Dermis microvascular lymphatic vessel endothelial cell (primary cell): ENCODE measurements at places on chromosomes 3 and 15.

DNA sequence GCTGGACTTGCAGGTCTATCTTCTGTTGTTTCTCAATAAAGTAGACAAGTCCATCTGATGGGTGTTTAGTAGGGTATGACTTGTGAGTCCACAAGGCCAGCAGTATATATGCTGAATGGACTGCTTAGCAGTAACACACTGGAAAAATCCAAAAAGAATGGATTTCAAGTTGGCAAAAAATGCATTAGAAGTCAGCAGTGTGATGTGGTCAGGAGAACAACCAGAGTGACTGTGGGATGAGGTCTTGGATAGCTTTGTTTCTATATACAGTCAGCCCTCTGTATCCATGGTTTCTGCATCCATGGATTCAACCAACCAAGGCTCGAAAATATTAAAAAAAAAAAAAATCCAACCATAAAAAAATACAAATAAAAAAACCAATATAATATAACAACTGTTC, 55.8 kb downstream of the LPP start:
- no peak for DNase-seq

GRCh38 chr15:98282656-98283332, 322.3 kb downstream of the ARRDC4 start:
- DNase-seq: no peak

DNA sequence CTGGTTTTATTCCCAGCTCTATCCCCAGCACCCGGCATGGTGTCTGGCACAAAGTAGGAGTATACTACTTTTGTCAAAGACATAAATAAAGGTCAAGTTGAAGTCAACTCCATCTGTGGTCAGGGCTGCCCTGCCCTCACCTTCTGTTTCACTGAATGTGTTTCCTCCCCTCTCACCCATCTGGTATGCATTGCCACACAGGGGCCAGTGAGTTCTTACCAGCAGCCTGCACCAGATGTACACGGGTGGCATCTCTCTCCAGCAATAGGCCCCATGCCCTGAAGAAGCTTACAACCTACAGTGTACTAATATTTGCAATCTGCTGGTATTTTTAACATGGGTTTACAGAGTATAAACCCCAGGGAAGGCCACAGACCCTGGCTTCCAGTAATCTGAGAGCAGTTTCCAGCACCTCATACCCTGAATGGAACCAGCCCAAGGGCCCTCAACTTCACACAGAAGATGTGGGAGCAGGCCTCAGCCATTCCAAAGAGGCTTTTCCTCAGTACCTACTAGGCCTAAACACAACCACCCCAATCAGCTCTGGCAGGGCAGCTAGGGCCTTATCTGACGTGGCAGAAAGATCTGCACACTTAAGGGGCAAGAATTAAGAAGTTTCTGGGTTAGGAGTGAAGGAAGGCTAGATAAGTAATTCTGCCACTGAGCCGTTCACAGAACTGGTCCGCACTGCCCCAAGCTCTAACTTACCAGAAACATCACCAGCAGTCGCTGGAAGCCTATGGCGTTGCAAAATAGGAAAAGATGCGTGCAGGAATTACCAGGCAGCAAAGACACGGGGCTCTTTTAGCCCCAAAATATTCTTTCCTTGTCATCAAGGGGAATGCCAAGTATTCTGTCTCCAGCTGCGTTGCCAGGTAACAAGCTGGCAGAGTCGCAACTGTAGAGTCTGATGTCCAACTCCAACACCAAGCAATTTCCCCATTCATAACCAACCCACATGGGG, 2.1 kb downstream of the IDH2 start:
- no peak for DNase-seq

- DNase-seq: no peak
Measured at GRCh38 chr3:154842536-154842935, 237.6 kb upstream of the MME start.

DNA sequence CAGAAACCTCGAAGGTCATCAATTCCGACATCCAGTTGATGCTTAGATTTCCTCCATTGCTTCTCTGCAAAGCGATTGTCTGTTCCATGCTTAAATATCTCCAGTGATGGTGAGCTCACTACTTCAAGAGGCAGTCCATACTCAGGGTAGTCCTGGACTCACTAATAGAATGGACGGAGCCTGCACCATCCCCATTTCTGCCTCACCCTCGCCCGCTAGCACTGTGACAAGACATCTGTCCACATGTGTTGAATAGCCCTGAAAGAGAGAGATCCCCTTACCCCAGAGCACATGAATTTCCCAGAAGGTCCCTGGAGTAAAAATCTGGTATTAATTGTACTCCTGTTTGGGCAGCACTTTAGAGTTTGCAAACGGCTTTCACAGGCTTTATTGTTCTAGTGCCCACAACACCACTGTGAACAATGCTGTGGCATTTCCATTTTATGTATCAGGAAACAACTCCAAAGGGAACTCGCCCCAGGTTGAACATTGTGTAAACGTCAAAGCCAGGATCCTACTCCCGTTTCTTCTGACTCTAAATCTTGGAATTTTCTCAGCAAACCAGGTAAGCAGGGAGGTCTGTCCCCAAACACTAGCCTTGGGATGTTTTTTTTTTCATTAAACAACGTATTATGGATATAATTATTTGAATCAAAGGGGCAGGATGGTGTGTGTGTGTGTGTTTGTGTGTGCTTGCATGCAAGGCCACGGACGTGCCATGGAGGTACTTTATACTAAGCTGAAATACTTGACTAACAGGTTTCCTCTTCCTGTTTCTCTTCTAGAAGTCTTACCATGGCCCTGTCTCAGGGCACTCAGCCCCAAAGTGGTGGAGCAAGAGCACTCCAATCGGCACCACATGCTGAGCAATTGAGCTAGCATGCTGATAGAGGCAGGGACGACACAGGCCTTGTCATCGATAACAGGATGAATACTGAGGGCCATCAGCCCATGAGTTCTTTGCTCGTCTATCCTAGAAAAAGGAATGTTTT, 198.3 kb downstream of the OPA1 start:
- DNase-seq: no peak

GRCh38 chr15:68126396-68126795, 72.3 kb downstream of the PIAS1 start:
- DNase-seq: no peak

DNA sequence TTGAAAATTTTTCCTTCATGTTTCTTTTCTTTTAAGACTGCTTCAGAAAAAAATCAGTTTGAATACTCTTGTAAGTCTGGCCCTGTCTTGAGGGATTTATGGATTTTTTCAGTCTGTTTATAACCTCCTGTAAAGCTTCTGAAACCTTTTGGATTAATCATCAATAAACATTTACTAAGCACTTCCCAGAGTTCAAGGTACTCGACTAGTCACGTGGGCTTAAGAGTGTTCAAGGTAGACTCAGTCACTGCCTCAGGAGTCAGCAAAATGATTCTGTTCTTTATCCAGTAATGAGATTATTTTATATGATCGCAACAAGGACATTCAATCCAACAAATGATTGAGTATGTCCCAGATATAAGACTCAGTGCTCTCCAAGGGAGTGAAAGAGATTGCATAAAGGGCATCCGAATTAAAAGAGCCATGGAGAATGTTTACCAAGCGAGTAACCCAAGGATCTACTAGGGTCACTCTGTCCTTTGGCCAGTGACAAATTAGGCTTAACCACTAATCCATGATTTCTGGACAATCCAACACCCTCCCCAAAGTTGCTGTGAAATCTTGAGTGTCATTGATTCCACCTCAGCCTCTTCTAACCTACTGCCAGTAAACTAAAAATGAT, 726.6 kb upstream of the NAALADL2 start:
- no peak for DNase-seq

- DNase-seq: no peak
Measured at GRCh38 chr15:88303395-88303794, 46.9 kb upstream of the NTRK3 start.

GRCh38 chr3:38354588-38355330, 8.2 kb downstream of the XYLB start:
- DNase-seq: no peak

DNA sequence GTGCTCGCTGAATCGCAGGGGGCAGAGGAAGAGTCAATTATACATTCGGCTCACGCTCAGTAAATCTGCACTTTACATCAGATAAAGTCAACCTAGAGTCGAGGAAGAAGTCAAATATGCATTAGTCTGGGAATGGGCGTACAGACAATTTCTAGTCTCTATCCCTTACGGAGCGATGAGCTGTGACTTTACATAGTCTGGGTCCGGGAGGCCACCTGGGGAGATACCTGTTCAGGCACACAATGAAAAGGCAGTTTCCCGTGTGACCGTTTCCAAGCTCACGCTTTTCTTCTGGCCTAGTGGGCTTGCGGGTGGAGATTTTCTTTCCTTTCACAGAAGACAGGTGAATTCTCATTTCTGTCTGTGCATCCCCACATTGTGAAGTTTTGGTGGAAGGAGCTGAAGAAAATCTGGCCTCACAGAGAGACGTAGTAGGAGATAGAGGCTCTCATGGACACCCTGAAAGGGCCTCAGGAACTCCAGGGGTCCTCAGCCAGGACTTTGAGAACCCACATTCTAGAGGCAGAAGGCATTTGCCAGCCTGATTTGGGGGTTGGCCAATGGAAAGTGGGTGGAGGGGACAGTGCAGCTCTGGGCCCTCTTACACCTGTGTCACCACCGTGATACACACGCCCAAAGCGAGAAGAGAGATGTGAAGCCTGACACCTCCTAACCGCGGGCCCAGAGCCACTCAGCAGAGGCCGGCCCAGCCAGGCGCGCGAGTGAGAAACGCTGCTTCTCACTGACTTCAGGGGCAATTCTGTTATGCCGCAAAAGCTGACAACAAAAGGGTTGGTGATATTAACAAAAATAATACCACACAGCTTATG, 10.7 kb upstream of the OCA2 start:
- no peak for DNase-seq

- no peak for DNase-seq
Measured at GRCh38 chr15:50186752-50187151, 4.8 kb downstream of the SLC27A2 start.

- DNase-seq: no peak
Measured at GRCh38 chr3:41173926-41174885, 25.1 kb upstream of the CTNNB1 start.

DNA sequence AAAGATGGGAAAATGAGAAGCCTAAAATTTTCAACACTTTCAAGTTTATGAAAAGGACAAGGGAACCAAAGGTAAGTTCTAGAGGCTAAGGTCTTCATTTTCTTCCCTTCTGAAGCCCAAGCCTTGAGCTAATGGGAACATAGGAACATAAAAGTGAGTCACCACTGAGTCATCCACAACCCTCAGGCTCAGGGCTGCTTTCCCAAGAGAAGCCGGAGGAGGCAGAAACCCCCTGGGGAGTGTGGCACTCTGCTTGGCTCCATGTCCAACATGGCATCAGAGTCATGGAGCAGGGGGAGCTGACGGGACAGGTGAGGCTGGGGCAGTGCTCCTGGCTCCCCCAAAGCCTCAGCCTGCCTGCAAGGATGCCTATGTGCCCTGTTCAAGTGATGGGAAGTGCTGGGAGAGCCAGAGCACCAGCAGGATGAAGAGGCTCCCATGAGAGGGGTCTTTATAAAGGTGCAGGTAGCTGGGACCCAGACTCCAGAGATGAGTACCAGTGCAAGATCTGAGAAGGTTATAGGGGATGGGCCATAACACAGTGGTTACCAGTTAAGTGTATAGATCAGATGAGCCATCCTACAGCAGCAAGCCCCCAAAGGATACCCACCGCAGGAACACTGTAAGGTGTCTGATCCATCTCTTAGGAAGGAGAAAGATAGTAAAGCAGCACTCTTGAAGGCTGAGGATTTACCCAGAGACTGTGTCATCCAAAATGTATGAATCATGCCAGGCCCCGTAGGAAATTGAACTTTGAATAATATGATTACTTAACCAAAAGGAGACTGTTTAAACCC, 31.8 kb upstream of the RYR3 start:
- DNase-seq: peak; percentile 62

GRCh38 chr3:146431240-146431639, 38.1 kb downstream of the PLSCR2 start:
- DNase-seq: no peak

DNA sequence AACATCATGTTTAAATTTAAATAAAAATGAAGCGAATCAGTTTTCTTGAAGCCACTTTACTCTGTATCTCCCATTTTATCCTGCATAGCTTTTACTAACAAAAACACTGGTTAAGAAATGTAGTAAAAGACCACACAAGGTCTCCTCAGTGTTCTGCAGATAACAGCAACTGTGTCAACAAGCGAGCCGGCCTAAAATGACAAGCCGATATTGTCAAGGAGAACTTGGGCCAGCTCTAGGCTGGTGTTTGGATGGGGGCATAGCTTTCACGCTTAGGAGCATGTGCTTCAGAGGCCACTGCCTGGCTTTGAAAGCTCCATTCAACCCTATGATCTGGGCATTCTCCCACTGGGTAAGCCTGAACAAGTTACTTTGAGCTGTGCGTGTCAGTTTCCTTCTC, 38.1 kb downstream of the MFSD1 start:
- no peak for DNase-seq

GRCh38 chr3:129312021-129312639, 33.5 kb downstream of the HMCES start:
- DNase-seq: no peak

- no peak for DNase-seq
Measured at GRCh38 chr3:11452312-11452711, 180.1 kb downstream of the ATG7 start.

GRCh38 chr3:72664184-72664975, 183.9 kb downstream of the SHQ1 start:
- DNase-seq: no peak

GRCh38 chr3:50210510-50211367, 5.7 kb downstream of the SLC38A3 start:
- DNase-seq: no peak

GRCh38 chr15:62896969-62897486, 145.5 kb upstream of the TPM1 start:
- peak; percentile 49 for DNase-seq

DNA sequence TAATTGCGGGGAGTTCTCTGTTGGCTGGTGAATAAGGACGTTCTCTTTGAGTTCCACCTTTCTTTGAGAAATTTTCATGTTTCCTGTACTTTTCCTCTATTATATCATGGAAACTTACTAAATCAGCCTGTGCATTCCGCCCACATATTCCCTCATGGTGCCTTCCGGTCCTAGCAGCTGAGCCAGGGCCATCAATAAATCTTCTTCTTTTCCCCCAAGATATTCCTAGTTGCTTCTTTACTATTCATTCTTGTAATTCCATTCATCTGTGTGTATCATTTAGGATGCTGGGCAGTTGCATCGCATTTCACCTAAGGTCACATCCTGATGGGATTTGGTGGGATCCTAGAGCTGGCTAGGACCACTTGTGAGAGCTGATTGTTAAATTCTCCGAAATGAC, 139.2 kb downstream of the RBMS3 start:
- no peak for DNase-seq

DNA sequence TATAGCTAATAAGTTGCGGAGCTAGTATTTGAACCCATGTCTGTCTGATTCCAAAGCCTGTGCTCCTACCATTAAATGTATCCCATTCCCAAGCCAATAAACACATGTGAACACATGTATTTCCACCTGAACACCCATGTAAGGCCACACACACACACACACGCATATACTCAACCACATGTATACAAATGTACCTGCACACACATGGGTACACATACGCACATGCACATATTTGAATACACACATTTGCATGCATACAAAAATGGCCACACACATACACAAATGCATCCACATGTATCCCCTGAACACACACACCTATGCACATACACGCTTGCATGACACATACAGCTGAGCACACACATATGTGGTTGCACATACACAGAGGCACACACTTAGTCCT, 5.4 kb upstream of the MRPS22 start:
- DNase-seq: no peak

- DNase-seq: no peak
Measured at GRCh38 chr3:55698831-55699230, 211.7 kb upstream of the WNT5A start.
